Left ventricle myocardium inferior (tissue), 1 donor: ENCODE measurements at places on chromosomes 11 and 22. TPM values are rescaled to one million over a fixed set of nuclear protein-coding genes. Genes with fewer than 3 reads are reported as not detected.

GRCh38 chr11:30487200-30487898 is 98.8 kb downstream of the MPPED2 start:
- peak; percentile 20 for DNase-seq

- DNase-seq = no peak
Observed at GRCh38 chr11:65853246-65853979, 4.6 kb downstream of the CFL1 start.

GRCh38 chr11:63910675-63911074 is 6.3 kb downstream of the RCOR2 start:
- DNase-seq = no peak

DNA sequence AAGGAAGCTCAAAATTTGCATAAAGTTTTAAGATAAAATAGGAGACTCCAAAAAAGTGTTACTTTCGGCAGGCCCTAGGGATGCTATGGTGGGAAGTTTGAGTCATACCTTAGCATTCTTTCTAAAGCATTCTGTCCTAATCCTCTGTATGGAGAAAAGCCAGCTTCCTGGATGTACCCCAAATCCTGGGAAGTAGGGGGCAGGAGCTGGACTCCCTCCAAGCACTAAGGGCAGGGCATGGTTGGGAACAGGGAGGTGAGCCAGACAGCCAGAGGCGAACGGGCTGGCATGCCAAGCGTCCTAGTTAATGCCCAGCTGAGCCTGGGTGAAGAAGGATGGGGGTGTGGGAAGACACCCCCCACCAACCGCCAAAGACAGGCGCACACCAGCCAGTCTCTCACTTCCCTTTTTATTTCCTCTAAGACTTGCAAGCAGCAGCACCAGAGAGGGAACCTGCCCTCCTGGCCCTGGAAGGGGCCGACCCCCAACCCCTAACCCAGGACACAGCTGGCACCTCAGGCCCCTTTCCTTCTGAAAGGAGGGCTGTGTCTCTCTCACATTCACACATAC is 23.9 kb downstream of the RTN4RL2 start:
- DNase-seq = no peak

DNA sequence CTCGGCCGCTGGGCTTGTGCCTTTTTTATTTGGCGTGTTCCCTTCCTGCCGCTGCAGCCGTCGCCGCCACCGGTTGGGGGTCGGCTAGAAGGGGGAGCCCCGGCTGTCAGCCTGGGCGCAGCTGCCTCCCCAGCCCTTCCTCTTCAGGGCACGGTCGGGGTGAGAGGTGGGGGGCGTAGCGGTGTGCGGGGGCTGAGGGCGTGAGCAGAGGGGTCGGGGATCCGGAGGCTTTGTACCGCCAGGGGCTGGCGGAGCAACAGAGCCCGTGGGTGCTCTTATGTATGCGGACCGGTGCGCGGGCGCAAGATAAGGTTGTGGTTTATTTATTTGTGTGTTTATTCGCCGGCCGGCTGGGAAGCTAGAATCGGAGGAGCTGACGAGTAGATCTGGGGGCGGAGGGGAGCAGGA is 477 bp downstream of the ZBTB16 start:
- DNase-seq = peak; percentile 45

GRCh38 chr11:113461639-113462038 is 13.6 kb downstream of the DRD2 start:
- DNase-seq = no peak

DNA sequence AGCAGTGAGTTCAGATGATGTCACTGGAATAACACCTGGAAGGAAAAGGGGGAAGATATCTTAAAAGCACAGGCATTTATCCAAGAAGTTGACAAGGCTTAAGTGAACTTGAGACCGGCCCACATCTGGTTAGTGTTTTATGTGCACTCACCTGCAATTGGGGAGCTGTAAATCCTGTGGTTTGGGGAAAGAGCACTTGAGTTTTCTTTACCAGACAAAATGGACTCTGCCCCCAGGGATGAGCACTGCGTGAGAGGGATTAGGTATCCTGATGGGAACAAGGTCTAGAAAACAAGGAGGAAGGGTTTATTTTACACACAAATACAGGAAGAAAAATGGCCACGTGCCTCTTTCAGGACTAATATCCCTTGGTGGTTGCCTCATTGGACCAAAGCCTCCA is 15.2 kb downstream of the E2F8 start:
- DNase-seq = no peak

DNA sequence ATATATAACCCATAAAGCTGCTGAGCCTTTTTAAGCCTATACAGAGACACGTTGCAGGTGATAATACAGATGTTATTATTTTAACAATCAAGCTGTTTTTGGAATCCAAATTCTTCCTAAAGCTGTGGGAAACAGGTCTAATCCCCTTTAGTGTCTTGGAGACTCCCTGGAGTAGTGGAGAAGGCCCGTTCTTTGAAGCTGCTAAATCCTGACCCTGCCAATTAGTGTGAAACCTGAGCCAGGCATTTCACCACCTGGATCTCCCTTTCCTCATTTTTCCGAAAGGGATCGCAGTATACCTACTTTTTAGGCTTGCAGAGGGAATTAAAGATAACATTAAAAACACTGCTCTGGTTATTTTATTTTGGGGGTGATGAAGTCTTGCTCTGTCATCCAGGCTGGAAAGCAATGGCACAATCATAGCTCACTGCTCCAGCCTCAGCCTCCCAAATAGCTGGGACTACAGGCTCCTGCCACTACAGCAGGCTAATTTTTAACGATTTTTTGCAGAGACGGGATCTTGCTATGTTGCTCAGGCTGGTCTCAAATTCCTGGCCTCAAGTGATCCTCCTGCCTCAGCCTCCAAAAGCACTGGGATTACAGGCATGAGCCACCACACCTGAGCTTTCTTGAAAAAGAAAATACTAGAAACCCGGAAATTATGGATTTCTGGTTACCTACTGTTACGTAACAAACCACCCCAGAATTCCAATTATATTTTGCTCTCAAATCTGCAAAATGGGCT is 1.7 kb upstream of the EIF4ENIF1 start:
- no peak for DNase-seq

GRCh38 chr11:111335549-111335948 is 37.2 kb downstream of the POU2AF3 start:
- no peak for DNase-seq

GRCh38 chr11:9563196-9563730 is 10.2 kb upstream of the WEE1 start:
- no peak for DNase-seq

DNA sequence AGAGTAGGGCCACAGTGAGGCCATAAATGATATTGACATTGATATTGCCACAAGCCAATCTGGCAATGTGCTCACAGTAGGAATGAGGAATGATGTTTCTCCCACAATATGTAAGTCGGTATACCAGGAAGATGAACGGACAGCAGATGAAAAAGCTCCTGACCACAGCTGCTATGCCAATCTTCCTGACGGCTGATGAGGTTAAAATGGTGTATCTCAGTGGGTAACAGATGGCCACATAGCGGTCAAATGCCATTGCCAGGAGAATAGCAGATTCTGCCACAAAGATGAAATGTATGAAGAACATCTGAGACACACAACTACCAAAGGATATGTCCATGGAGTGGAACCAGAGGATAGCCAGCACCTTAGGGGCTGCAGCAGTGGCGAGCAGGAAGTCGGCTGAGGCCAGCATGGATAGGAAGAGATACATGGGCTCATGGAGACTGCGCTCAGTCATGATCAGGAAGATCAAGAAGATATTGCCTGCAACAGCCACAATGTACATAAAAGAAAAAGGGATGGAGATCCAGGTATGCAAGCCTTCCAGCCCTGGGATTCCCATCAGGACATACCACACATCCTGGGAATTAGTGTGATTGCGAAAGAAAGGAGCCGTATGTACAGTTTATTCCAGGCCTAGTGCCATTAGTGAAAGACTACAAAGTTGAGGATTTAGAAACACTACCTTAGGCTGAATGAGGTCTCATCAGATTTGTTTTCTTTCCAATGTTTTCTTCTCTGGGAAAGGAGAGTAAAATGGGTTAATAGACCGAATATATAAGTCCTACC is 22.2 kb downstream of the OR51V1 start:
- no peak for DNase-seq

DNA sequence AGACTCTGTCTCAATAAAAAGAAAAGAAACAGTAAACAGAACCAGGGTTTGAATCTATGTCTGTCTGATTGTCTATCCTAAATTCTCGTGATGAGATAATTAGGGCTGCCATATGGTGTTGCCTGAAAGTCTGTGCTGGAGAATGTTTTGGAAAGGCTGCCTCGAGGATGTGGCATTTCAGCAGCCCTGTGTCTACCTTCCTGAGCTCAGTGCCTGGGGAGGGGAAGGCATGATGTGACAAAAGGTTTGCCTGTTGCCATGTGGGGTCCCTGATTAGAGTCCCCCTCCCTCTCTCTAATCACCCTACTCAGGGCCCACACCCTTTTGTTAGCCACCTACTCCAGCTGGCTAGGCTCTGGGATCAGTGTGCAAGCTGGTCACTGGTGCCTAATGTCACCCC is 15.2 kb downstream of the CD82 start:
- DNase-seq = no peak

GRCh38 chr11:73070653-73071052 is 71.5 kb downstream of the FCHSD2 start:
- DNase-seq = no peak

DNA sequence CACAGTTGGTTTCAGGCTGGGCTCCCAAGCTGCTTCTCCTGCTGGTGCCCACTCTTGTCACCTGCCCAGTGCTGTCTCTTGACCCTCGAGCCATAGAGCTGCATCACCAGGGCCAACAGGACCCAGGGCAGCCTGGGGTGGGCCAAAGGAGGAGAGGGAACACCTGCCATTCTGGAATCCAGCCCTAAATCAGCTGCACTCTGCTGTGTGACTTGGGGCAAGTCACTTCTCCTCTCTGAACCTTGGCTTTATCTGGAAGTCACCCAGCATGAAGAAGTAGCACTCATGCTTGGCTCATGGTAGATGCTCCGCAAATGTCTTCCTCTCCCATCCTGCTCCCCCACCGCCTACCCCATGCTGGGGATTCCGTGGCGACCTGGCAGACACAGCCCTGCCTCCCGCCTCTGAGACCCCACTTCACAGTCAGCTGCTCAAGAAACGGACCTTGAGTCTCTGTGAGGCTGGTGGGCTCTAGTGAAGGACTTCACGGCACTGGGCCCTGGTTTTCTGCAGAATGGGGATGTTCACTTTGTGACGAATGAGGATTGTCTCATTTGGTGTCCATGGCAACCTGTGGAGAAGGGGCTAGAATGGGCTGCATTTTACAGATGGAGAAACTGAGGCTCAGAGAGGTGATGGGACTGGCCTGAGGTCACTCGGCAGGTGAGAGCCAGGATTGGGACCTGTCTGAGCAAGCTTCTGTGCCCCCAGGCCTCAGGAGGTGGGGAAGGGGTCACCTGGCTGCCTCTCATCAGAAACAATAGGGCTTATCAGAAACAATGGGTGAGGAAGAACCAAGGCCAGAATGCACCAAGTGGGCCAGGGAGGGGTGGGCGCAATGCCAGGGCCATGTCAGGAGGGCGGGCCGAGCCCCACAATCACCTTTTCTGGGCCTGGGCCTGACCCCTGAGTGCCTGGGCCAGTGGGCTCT is 12.4 kb downstream of the EMID1 start:
- no peak for DNase-seq

- DNase-seq = no peak
Observed at GRCh38 chr22:45639747-45640102, 31.9 kb upstream of the ATXN10 start.

DNA sequence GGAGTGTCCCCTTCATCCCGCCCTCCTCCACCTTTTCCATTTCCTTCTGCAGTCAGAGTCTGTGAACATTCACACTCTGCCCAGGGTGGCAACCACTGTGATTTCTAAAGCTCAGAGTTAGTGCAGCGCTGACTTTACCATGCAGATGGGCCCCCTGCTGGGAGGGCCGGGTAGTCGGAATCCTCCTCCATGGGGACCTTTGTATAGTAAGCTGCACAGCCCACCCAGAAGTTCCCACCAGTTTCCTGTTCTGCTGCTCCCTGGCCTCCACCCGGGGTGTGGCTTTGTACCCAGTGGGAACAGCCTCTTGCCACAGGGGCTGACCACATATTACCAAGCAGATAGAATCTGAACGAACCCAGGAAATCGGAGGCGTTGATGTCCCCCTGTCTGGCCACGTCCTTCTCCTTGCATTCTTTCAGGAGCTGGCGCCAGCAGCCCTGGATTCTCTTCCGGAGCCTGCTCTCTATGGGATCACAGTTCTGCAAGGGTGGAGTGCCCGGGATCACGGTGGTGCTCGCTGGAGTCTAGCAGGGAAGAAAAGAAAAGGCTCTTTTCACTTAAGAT is 125.3 kb downstream of the MPPED1 start:
- no peak for DNase-seq

- DNase-seq = no peak
Observed at GRCh38 chr22:49368976-49369725, 458.5 kb downstream of the BRD1 start.

- DNase-seq = no peak
Observed at GRCh38 chr11:74672332-74672955, 58.8 kb downstream of the CHRDL2 start.

The MS4A4E gene
- total RNA-seq = 0.93 TPM

The PHLDA2 gene
- not detected for total RNA-seq

The MS4A1 gene
- not detected for total RNA-seq

The HIPK3 gene
- 247 TPM for total RNA-seq

The MFNG gene
- total RNA-seq = 11.8 TPM

The OR2AG1 gene
- total RNA-seq = not detected

The YPEL1 gene
- 8.3 TPM for total RNA-seq

The PHF21B gene
- total RNA-seq = 0.69 TPM

The CYTH4 gene
- total RNA-seq = 4.8 TPM

The CRACR2B gene
- total RNA-seq = 23.2 TPM

The MMP7 gene
- total RNA-seq = not detected

The ZNF408 gene
- 7.3 TPM for total RNA-seq

The ABCG4 gene
- total RNA-seq = 1.8 TPM

The BIRC3 gene
- 8.1 TPM for total RNA-seq
